ENCODE measurements at places on chromosomes 5 and 9.

GRCh38 chr5:140996060-140996459 lies 29.8 kb downstream of the PCDHAC2 start:
- DNase-seq: no peak

DNA sequence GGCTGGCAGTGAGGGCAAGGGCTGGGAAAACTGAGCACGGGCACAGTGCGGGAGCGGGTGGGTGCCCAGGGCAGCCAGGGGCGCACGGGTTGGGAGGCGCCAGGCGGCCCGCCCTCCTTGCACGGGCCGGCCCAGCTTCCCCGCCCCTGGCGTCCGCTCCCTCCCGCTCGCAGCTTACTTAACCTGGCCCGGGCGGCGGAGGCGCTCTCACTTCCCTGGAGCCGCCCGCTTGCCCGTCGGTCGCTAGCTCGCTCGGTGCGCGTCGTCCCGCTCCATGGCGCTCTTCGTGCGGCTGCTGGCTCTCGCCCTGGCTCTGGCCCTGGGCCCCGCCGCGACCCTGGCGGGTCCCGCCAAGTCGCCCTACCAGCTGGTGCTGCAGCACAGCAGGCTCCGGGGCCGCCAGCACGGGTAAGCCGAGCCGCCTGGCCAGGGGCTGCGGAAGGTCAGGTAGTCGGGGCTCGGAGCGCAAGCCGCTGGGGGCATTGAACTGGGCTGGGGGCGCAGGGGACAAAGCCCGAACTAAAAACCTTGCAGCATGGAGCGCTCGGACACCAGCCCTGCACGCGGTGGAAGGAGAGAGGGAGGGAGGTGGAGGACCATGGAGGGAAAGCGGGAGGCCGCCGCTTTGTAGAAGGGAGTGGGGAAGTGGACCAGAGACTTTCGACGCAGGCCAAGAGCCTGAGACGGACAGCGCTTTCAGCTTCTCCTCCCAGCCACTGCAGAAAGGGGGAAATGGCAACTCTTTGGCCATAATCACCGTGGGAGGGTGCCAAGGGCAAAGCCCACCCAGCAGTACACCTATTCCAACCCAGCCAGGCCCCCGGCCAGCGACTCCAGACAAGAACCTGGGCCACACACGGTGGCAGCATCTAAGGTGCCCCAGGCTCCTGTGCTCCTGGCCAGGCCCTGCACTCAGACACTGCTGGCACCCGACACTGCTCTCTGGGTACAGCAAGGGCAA lies at the start of gene TGFBI:
TSS of gene TGFBI (plus strand) at position 207 of the 961 bp plus-strand sequence. CDS start at position 275, 68 bp downstream.
- no peak for DNase-seq

- no peak for DNase-seq
Observed at GRCh38 chr5:76638479-76638878, 15.3 kb upstream of the F2RL2 start.

DNA sequence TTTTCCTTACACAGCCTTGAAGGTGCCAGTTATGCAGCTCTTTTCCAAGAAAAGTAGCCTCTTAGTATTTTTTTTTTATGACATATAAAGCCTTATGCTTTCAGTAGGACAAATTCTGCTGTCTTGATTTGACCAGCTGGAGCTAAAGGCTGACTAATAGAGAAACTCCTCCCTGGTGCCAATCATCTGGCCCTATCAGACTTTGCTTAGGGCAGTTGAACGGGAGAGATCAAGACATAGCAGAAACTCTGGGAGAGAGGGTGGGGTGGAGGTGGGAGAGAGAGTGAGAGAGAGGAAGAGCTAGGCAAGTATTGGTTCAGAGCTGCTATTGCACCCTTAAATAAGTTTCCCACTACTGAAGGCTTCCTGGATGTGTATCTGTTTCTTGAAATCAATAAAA lies 100.2 kb downstream of the SEC61B start:
- DNase-seq: no peak

GRCh38 chr5:132480546-132480892 lies 10.1 kb downstream of the IRF1 start:
- no peak for DNase-seq
